ENCODE measurements at places on chromosomes 7 and 10.

DNA sequence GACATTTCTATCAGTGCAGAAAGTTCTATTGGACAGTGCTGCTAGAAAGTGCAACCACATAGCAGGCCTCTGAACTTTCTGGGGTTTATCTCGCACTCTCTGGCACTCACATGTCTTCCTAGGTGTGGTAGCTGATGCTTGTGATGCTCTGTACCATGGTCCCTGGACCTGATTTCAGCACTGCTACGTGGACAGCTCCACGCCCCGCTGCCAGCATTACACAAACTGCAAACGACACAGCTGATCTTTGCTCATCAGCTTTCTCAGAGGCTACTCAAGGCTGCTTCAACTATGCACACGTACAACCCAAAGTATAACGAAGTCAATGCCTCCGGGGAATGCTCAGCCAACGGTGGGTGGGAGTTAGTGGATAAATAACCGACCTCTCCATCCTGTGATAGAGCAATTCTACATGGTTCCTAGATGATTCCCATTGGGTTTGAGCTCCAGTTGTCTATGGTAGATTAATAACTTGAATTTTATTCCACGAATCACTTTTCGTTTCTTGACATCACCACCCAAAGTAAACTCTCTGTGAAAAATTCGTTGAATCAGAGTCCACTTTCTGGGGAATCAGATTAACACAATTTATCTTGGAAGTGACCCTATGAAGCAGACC, 302.5 kb downstream of the ACTR3B start:
- DNase-seq = no peak

DNA sequence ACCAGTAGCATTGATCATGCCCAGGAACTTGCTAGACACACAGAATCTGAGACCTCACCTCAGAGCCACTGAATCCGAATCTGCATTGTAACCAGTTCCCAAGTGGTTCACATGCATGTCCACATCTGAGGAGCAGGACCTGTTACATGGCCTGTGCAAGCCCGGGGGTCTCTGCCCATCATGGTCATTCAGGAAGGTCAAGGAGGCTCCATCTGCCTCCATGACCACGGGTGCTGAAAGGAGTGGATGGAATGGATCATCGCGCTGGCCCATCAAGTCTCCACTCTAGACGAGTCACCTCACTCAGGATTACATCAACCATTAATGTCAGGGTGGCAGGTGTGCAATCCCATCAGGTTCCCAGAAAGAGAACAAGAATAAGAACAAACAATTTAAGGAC, 85.8 kb upstream of the ADAM12 start:
- no peak for DNase-seq

GRCh38 chr10:3451516-3452172, 279.1 kb upstream of the PITRM1 start:
- DNase-seq = no peak

DNA sequence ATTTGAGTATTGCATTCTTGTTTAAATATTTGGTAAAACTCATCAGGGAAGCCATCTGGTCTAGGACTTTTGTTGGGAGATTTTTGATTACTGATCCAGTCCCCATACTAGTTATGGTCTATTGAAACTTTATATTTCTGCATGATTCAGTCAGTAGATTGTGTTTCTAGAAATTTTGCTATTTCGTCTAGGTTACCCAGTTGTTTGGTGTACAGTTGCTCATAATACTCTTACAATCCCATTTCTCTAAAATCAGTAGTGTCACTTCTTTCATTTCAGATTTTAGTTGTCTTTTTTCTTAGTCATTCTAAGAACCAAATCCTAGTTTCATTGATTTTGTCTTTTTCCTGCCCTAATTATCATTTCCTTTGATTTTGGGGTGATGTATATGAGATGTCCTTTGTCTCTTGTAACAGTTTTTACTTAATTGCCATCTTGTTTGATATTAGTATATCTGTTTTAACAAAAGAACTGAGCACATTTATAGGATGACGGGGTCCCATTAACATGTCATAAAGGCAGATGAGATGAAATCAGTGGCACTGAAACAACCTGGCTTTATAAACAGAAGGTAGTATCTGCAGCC, 7.9 kb downstream of the MALSU1 start:
- no peak for DNase-seq

Measured in AML-193 (cell line).